Myocyte (in vitro differentiated cells): ENCODE measurements at places on chromosomes 5 and 9.

DNA sequence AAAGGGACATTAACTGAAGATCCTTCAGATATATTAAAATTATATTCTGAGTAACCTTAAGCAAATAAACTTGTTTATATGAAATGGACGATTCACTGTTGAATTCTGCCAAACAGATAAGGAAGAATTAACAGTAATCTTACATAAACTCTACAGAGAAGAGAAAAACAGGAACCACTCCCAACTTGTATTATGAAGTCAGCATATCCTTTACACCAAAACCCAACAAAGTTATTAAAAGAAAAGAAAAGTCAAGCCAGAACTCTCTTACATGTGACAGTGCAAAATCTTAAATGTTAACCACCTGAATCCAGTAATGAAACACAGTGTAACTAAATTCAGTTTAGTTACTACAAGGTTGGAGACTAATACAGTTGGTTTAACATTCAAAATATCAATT is 185.8 kb downstream of the DEPDC1B start:
- no peak for DNase-seq

DNA sequence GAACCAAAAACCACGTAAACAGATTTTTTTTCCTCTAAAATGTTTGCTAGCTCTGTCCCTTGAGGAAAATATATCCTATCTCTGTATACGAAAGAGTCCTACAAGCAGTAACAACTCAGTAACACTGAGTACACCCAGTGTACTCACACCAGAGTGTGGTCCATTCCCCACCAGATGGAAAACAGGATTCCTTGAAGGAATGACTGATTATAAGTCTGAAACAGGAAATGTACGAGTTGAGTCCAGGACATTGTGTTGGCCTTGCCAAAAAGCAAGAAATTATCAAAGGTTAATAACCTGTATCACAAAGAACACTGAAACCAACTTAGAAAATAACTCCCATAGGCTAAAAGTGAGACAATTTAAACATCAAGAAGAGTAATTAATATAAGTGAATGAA is 20.4 kb downstream of the GOLPH3 start:
- no peak for DNase-seq

GRCh38 chr9:109379513-109379912 is 58.7 kb upstream of the EPB41L4B start:
- no peak for DNase-seq

GRCh38 chr5:140946578-140946977 is 19.7 kb upstream of the PCDHAC2 start:
- DNase-seq = no peak

GRCh38 chr5:131252824-131253171 is 11.1 kb upstream of the CDC42SE2 start:
- DNase-seq = no peak
